ENCODE measurements at places on chromosomes 11 and 22.

- DNase-seq: no peak
Observed at GRCh38 chr11:74185695-74186094, 14.6 kb downstream of the PPME1 start.

- DNase-seq: no peak
Observed at GRCh38 chr11:28760676-28761390, 652.6 kb downstream of the METTL15 start.

- DNase-seq: no peak
Observed at GRCh38 chr11:76830639-76831327, 29.9 kb upstream of the ACER3 start.

DNA sequence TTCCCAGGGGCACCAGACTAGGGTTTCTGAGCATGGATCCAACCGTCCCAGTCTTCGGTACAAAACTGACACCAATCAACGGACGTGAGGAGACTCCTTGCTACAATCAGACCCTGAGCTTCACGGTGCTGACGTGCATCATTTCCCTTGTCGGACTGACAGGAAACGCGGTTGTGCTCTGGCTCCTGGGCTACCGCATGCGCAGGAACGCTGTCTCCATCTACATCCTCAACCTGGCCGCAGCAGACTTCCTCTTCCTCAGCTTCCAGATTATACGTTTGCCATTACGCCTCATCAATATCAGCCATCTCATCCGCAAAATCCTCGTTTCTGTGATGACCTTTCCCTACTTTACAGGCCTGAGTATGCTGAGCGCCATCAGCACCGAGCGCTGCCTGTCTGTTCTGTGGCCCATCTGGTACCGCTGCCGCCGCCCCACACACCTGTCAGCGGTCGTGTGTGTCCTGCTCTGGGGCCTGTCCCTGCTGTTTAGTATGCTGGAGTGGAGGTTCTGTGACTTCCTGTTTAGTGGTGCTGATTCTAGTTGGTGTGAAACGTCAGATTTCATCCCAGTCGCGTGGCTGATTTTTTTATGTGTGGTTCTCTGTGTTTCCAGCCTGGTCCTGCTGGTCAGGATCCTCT lies 709 bp downstream of the MRGPRX4 start:
- DNase-seq: no peak

- DNase-seq: no peak
Observed at GRCh38 chr11:31649129-31649966, 139.8 kb downstream of the ELP4 start.

DNA sequence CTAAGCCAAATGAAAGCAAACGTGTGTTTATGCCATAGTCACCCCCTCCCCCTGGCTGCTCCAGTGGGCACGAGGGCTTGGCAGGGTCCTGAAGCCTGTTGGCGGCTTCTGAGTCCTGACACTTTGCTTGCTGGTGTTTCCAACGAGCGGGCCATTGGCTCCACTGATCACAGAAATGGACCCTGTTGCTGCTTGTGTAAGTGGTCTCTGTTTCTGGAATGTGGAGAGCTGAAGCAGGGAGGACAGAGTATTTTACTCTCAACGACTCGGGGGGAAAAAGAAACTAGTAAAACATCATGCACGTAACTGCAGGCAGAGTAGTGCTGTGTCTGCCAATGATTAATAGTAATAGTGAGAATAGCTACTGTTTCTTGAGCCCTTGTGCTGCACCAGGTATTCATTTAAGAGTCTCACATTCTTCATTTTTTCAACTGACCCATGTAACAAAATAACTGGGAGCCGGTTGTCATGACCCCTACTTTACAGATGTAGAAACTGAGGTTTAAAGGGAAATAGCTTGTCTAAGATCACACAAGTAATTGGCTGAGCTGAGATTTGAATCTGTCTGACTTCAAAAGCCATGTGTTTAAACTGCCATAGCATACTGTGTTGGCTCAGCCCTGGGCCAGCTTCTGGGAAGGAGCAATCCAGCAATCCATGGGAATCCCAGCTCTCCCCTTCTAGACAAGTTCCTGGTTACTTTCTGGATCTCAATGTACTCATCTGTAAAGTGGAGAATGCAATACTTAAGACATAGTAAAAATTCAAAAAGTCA lies 526.7 kb downstream of the INSC start:
- DNase-seq: no peak
